Head of caudate nucleus (tissue), 42 donors: ENCODE measurements at places on chromosomes 13 and 19.

GRCh38 chr19:16330368-16330801, 5.8 kb downstream of the KLF2 start:
- DNase-seq = no peak

- DNase-seq = no peak
Observed at GRCh38 chr13:112702986-112703379, 13.1 kb downstream of the ATP11A start.

DNA sequence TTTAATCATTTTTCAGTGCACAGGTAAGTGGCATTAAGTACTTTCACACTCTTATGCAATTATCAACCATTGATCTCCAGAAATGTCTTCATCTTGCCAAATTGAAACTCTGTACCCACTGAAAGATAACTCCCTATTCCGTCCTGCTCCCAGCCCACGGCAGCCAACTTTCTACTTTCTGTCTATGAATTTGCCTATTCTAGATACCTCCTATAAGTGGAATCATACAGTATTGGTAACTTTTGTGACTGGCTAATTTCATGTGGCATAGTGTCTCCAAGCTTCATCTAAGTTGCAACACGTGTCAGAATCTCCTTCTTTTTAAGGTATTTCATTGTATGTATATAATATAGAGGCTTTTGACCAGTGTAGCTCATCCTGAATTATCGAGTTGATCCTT, 5.7 kb upstream of the CEACAM18 start:
- DNase-seq = no peak

- no peak for DNase-seq
Observed at GRCh38 chr13:30735025-30735871, at the start of gene ALOX5AP. TSS of gene ALOX5AP (plus strand) at chr13:30735543. CDS start at chr13:30735606, 63 bp downstream.

- no peak for DNase-seq
Observed at GRCh38 chr19:30173593-30174356, 198.4 kb upstream of the ZNF536 start.

- DNase-seq = no peak
Observed at GRCh38 chr19:19271828-19272599, 1.1 kb downstream of the TM6SF2 start.

GRCh38 chr13:32553720-32554119, 15.1 kb upstream of the N4BP2L2 start:
- no peak for DNase-seq

GRCh38 chr13:44068737-44069136, 189.0 kb downstream of the LACC1 start:
- DNase-seq = no peak

DNA sequence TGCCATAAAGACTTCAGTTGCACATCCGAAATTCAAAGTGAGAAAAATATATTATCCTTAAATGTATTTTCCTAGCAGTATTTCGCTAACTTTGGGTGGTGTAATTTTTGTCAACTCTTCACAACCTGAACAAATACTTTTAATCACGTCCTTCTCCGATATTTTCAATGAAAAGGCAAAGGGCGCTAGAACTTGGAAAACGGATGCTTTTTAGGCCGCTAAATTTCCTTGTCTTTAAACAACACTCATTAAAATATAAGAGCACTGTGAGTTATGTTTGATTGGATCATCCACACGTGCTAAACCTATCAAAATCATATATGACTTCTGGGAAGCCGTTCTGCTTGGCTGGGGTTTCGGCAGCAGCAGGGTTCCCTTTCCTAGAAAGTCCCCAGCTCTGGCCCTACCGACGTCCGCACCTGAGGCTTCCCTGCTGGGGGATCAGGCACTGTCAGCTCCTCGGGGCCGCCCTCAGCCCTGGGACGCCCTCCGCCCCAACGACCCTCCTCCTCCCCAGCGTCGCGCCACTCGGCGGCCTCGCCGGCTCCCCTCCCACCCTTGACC, 462 bp upstream of the MPHOSPH8 start:
- DNase-seq = no peak

DNA sequence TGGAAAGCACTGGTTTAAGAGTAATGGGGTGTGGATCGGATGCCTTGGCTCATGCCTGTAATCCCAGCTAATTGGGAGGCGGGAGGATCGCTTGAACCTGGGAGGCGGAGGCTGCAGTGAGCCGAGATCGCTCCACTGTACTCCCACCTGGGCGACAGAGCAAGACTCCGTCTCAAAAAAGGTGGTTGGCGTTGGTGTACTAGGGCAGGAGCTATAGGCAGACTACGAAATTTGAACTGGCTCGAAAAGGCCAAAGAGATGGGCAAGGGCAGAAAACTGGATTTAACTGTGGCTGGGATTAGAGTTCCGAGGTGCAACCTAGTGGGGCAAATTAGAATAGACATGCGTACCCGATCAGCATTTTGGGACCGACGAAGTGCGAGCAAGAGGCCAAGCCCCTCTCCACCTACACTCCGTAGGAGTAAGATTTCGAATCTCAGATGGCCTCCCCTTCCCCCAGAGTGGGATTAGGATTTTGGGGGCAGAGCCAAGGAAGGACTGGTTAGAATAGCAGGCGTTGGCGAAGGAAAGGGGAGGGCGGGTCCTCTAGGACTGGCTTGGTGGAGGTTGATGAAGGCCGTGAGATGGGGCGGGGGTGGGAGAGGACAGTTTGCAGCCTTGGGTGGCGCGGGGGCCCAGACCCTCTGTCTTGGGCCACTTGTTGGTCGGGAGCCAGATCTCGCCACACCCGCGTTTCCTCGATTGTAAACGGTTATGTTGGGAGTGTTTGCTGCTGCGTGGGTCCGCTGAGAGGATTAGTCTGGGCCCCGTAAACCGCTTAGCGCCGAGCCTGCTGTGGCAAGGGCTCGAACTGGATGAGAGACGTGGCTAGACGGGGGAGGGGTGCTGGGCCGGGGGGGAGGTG, 2.0 kb upstream of the INAFM1 start:
- no peak for DNase-seq

DNA sequence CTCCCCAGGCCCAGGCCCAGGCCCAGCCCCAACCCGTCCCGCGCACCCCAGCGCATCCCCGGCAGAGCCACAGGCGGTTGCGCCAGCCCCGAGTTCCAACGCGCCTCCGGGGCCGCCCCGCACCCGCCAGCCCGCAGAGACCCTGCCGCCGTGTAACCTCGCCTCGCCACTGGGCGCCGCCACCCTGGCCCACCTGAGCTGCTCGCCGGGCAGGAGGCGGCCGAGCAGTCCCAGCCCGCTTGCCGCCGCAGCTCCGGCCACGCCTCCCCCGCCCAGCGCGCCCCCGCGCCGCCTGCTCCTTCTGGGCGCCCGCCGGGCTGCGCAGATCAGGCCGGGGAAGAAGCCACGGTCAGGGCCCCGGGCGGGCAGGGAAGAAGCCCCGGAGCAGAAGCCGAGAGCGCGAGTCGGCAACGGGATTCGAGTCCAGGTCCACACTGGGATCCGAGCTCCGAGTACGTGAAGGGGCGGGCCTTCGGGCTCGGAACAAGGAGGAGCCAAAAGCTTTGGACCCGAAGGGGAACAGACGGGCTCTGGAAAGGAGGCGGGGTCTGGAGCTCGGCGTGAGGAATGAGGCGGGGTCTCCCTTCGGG, at the start of gene MBOAT7:
MBOAT7 (minus strand) TSS at position 436 of the 590 bp plus-strand sequence. CDS start 1,072 bp downstream, outside the sequence.
- no peak for DNase-seq

DNA sequence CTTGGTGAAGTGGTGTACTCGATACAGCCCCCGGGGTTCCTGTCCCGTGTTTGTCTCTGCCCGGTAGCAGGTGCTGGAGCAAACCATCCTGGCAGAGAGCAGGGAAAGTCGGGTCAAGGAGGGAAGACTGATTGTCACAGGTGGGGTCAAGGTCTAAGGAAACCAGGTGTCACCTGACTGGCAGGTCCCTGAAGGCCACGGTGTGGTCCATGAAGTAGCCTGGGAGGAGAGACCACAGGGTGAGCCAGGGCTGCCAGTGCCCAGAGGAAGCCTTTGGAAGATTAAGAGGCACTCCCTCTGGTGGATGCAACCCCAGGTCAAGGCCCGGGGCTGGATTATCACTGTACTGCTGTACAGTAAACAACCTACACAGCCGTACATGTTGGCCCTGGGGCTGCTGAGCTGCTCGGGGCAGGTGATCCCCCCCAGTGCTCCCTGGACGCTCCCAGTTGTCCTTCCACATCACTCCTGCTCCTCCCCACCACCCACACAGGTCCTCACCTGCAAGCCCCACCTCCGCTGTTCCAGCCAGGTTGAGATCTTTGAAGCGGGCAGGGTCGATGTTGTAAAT, 6.0 kb upstream of the CCER2 start:
- no peak for DNase-seq

- DNase-seq = no peak
Observed at GRCh38 chr19:2059422-2060201, 8.6 kb upstream of the MKNK2 start.
